Omental fat pad (tissue), 4 donors: ENCODE measurements at places on chromosomes 1 and 21.

DNA sequence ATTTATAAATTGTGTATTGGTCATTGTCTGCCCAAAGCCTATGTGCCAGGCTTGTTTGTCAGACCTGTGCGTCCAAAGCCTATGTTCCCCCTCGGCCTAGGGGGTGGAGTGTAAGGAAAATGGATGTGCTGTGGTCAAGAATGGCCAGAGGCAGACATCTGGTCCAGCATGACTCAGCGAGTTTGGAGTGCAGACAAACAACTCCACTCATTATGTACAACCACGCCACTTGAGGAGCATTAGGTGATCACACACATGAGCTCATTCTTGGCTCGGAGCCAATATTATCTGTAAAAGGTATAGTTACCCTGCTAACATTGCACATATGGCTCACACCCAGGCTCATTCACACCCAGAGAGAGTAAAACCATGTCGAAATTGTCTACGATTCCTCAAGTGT, 1047.6 kb upstream of the ADGRL4 start:
- no peak for DNase-seq

DNA sequence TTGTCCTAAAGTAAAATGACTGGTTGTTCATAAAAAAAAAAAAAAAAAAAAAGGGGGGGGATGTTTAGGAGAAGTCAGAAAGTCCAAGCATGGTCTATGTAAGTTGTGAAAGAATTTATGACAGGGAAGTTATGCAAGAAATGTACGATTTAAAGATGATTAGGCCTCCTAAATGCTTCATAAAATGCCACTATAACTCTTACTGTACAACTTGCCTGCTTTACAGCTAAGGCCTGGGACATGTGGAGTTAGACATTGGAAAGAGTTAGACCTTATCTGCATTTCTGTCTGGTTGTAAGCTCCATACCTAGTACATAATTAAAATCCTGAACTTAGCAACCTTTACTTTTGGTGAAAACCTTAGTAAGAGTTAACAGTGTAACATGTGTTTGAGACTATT, 150.0 kb downstream of the TPR start:
- DNase-seq = no peak

DNA sequence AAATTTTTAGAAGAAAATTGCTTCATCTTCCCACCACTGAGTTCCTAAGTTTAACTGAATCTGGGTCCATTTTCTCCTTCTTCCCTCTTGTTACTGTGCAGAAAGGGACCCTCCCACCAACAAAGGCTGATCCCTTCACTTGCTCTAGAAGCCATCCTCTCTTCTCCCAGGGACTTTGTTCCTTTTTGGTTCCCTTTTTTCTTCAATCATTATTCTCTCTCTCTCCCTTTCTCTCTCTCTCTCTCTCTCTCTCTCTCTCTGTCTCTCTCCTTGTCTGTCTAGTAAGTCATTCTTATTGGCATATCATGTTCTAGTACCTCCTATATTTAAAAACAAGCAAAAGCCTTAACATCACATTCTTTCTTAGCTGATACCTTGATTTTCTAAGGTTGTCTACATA, 31.7 kb upstream of the GADD45A start:
- no peak for DNase-seq

DNA sequence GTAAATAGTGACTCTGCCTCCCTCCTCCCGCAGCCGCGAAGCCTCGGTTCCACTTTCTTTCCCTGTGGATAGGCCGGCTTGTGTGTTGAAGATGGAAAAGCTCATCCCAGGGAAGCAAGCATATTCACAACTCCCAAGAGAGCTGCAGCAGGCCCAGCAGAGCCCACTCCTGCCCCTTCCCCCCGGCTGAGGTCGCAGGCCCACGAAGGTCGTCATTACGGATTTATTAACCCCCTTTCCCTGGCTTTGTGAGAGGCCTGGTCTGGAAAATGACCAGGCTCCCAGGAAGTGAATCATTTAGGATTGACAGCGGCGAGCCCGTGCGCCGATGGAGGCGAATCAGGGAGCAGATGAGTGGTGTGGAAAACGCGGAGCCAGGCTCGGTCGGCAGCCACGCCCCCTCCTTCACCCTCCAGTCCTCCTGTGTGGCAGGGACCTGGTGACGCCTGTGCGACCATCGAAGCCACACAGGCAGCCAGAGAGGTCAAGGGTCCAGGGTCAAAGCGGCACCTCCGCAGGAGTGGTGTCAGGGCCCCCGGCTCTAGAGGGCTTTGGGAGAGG, 93.4 kb downstream of the PRDM16 start:
- no peak for DNase-seq

- no peak for DNase-seq
These were observed 15.9 kb downstream of the PDXK start for GRCh38 chr21:43734928-43735229.

GRCh38 chr1:15948595-15949452, 27.1 kb downstream of the ZBTB17 start:
- DNase-seq = peak; percentile 84

GRCh38 chr1:218633238-218633988, 288.3 kb downstream of the TGFB2 start:
- DNase-seq = no peak

- DNase-seq = no peak
These were observed 38.2 kb downstream of the BCL9 start for GRCh38 chr1:147579532-147579931.

- no peak for DNase-seq
These were observed 6.7 kb downstream of the PM20D1 start for GRCh38 chr1:205843036-205843859.

- no peak for DNase-seq
These were observed 37.2 kb downstream of the OR6Y1 start for GRCh38 chr1:158516966-158517365.

DNA sequence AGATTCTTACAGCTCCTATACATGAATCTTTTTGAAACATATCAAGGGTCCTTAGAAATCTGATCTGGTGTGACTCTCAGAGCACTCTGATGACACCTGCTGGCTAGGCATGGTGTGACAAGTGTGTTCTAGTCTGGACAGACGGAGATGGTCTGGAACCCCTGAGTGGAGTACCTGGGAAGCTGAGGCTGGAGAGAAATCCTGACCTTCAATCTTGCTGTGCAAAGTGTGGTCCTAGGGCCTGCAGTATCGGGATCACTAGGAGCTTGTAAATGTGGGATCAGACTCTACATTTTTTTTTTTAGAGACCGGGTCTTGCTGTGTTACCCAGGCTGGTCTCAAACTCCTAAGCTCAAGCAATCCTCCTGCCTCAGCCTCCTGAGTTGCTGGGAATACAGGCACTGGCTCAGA, 78.6 kb upstream of the SOD1 start:
- peak; percentile 71 for DNase-seq

- DNase-seq = no peak
These were observed 254.8 kb downstream of the KIF26B start for GRCh38 chr1:245409341-245410195.

DNA sequence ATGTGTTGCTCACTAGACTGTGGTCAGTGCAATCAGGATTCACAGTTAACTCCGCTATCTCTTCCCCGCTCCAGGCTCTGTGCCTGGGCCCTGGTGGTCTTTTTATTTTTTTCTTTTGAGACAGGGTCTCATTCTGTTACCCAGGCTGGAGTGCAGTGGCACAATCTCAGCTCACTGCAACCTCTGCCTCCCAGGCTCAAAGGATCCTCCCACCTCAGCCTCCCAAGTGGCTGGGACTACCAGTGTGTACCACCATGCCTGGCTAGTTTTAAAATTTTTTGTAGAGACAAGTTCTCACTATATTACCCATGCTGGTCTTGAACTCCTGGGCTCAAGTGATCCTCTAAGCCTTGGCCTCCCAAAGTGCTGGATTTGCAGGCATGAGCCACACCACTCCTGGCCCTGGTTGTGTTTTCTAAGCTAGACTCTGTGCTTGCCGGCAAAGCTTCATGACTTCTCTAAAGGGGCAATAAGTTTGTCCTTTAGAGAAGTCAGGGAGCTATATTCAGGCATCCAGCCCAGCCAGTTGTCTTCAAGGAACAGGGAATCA, 1.4 kb downstream of the RCSD1 start:
- DNase-seq = no peak

DNA sequence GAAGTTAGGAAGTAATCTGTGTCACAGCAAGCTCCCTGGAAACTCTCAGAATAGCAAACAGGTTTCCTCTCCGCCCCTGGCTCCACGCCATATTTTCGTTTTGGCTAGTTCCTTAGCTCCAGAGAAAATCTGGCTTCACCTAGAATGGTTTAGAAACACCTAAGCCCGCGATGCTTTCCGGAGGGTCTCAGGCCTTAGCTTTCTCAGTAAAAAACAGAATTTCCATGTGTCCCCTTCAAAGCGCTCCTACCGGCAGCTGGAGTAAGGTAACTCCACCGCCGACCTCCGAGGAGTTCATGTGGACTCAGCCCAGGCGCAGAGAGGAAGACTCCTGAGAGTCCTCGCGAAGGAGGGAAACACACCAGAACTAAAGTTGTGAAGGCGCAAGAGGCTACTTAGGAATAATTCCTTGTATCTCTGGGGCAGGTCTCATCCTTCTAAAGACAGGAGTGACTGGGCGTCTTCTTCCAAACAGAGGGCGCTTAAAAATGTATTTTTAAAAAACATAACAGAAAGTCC, 406 bp downstream of the KIAA0040 start:
- peak; percentile 42 for DNase-seq

DNA sequence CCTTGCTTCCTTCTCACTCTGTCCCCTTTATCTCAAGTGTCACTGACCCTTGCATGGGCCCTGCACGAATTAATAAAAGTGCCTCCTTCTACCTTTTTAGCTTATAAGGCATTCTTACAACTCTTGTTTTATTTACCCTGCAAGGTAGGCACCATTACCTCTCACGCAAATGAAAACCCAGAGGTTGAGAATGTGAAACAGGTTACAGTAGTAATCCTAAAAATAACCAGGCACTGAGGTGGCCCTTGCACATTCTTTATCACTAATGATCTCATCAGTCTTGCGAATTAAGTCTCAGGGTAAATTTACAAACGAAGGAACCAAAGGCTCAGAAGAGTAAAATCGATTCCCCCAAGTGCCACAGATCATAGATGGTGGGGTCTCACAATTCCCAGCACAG, 3.7 kb downstream of the GLIS1 start:
- DNase-seq = no peak

DNA sequence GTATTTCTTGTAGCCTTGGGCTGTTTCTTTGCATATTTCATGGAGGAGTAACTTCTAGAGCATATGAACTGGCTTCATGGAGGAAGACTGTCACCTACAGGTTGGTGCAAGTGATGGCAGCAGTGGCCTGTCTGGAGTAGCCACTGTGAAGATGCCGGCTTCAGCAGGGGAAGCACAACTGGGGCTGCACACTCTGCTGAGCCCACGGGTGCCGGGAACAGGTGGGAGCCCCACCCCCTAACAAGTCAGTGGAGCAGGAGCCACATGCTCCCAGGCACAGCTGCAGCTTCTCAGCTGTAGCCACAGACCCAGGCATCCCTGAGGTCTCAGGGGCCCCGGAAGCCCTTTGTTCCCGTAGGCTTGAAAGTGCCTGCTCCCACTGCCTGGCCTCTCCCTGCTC, 43.2 kb upstream of the C1orf185 start:
- DNase-seq = no peak

- no peak for DNase-seq
These were observed 25.3 kb downstream of the IGSF21 start for GRCh38 chr1:18132711-18133541.

DNA sequence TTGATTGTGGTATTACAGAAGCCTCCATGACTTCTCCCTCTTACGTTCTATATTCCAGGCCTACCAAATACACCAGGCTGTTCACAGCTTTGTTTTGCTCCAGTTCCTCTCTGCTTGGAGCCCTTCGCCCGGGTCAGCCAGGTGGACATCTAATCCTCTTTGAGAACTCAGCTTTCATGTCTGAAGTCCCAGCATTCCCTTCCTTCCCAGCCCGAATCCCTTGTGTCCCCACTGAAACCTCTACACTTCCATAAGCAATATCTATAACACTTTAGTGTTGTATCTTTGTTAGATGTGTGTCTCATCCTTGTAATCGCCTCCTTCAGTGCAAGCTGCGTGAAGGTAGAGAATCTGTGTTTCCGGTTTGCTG, 1.9 kb downstream of the RNF11 start:
- no peak for DNase-seq

GRCh38 chr1:225657462-225657989, 4.6 kb upstream of the ENAH start:
- no peak for DNase-seq

- no peak for DNase-seq
These were observed 21.0 kb downstream of the VASH2 start for GRCh38 chr1:212971312-212971711.

DNA sequence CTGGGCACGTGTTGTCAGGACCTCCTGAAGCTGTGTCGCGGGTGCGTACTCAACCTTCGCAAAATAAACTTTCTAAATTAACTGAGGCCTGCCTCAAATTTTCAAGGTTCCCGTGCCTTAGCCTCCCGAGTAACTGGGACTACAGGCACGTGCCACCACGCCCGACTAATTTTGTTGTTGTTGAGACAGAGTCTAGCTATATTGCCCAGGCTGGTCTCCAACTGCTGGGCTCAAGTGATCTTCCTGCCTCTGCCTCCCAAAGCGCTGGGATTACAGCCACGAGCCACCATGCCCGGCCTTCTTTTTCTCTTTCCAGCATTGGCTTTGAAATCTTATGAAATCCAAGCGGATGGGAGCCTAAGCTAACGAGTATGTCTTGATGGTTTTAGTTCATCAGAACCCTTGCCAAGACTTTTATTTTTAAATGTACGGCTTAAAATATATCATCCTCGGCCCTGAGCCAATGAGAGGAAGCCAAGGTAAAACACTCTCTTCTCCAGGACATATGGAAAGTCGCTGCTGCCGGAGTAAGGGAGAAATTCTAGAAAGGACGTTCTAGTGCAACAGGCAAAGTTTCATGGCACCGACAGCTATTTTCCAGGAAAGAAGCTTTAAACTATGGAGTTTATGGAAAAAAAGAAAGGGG, 12.7 kb upstream of the ERVH48-1 start:
- DNase-seq = no peak

- DNase-seq = no peak
These were observed 166.5 kb downstream of the TPR start for GRCh38 chr1:186208405-186209129.

DNA sequence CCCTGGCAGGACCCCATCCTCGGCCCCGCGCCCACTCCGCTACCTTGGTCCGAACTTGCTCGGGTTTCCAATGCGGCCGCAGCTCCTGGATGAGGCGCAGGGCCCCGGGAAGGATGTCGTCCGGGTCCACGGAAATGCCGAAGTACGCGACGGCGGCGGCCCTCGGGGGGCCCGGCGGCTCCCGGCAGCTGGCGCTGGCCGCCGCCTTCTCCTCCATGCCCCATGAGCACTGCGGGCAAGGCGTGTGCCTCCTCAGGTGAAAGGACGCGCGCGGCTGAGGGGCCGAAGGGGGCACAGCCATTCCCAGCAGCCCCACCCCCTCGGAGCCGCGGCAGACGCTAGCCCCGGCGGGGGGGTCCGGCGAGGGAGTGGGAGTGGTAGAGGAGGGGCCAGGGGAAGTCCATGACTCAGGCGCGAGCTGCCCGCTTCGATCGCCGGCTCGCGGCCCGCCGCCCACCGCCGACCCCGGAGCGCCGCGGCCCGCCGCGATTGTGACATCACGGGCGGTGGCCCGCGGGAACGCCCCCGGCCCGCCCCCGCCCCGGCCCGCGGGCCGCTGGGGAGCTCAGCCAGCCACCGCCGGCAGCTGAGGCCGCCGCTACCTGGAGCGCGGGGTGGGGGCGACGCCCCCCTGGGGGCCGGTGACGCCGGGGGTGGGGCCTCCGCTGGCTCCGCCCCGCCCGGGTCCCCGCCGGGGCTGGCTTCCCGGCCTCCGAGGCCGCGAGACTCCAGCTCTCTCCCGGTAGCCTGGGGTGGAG, at the start of gene ETNK2:
Gene ETNK2, minus strand, starts transcription at position 493 of the 758 bp plus-strand sequence. Its CDS starts 192 bp downstream, at position 301.
- no peak for DNase-seq

- DNase-seq = no peak
These were observed 835.0 kb upstream of the NCAM2 start for GRCh38 chr21:20163167-20163566.

- no peak for DNase-seq
These were observed 171.3 kb downstream of the IGSF21 start for GRCh38 chr1:18278946-18279345.

- DNase-seq = no peak
These were observed 45.9 kb downstream of the NID1 start for GRCh38 chr1:236018885-236019453.
